NCI-H524 treated with DMSO at 0.1 percent for 48 hours (cell line): ENCODE measurements at places on chromosomes 4 and X.

- DNase-seq = peak; percentile 1
Measured at GRCh38 chr4:3730422-3731190, 35.6 kb upstream of the ADRA2C start.

DNA sequence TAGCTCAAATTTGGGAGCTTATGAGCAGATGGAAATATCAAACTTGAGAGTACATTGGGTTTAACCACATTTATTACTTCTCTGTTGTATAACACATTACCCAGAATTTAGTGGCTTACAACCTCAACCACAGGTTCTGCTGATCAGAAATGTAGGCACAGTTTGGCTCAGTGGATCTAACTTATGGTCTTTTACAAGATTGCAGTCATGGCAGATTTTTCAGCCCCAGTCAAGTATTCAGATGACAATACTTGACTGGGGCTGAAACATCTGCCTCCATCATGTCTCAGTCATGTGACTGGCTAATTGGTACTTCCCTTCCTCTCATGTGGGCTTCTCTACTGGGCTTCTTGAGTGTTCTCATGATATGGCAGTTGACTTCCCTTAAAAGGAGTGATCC, 44.0 kb upstream of the ADAD1 start:
- no peak for DNase-seq

DNA sequence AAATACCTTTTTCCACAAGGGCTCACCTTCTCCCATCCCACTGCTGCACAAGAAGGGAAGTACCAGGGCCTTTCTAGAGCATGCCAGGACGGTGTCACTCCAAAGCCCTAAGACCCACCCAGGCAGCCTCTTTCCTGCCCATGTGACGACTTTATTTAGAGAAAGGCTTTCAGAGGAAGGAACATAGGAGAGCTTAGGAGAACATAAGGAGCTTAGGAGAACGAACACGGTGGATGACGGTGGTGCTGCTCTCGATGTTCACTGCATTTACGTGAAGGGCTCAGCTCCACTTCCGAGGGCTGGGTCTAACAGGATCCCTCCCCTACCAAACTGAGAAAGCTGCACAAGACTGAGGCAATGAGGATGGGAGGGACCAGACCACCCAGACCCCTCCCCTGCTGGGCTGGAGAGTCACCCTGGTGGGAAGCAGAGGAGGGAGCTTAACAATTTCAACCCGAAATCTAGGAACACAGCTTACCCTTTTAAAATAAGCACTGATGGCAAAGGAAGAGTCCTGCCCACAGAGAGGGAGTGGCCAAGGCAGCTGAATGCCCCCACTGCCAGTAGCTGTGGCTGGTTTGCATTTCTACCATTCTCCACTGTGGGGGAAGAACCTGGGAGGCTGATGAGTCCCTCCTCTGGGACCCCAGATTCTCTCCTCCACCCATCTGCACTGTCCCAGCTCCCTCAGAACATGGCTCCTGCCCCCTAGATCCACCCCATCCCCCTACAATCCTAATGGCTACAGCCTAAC, 29.8 kb downstream of the ZFYVE28 start:
- DNase-seq = no peak

DNA sequence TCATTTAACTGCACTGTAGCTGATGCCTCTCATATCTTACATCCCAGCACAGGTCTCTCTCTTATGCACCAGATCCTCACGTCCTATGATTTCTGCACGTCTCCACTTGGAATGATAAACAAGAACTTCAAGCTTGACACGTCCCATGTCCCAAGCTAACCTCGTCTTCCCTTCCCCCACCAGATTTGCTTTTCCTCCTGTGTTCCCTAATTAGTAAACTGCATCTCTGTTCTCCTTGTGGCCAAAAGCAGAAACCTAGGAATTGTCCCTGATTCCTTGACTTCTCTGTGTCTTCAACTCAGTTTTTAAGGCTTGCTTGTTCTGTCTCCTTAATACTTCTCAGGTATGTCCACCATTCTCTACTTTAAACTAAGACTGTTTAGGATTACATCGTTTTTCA, 171.9 kb downstream of the BMPR1B start:
- DNase-seq = no peak

GRCh38 chrX:121455890-121456289, 408.5 kb downstream of the GLUD2 start:
- DNase-seq = no peak
